ENCODE measurements at places on chromosomes 2 and 18. TPM values are rescaled to one million over a fixed set of nuclear protein-coding genes. Genes with fewer than 3 reads are reported as not detected.

TUBB8B gene
- not detected for total RNA-seq

CROCC2 gene
- 0.12 TPM for total RNA-seq

COL5A2 gene
- 220 TPM for total RNA-seq

SLC19A3 gene
- 2.1 TPM for total RNA-seq

HOXD9 gene
- total RNA-seq = not detected

SERPINB4 gene
- not detected for total RNA-seq

ZBTB7C gene
- total RNA-seq = not detected

EVX2 gene
- not detected for total RNA-seq

ZNF396 gene
- 1.6 TPM for total RNA-seq

ACP1 gene
- total RNA-seq = 63.3 TPM

MGAT4A gene
- total RNA-seq = 4.6 TPM

RAB27B gene
- 1.3 TPM for total RNA-seq

CDKL4 gene
- total RNA-seq = 0.82 TPM

FBXO15 gene
- total RNA-seq = 0.23 TPM

RAB6C gene
- not detected for total RNA-seq

DUSP19 gene
- 3.4 TPM for total RNA-seq

SLC5A7 gene
- not detected for total RNA-seq

LINC00305 gene
- total RNA-seq = not detected

CARF gene
- total RNA-seq = 3.2 TPM

MDH1B gene
- 0.83 TPM for total RNA-seq

SFT2D3 gene
- total RNA-seq = 1.6 TPM

ANKRD30BL gene
- not detected for total RNA-seq

OBSL1 gene
- total RNA-seq = 84.6 TPM

FRZB gene
- total RNA-seq = not detected

GALNT3 gene
- total RNA-seq = 0.08 TPM

ACVR1 gene
- 12.9 TPM for total RNA-seq

RAX gene
- not detected for total RNA-seq

CLEC4F gene
- not detected for total RNA-seq

KIAA2012 gene
- under 0.01 TPM for total RNA-seq

CPO gene
- total RNA-seq = 0.47 TPM

CCDC68 gene
- 2.2 TPM for total RNA-seq

ATP6V1B1 gene
- 0.94 TPM for total RNA-seq

ANKRD29 gene
- total RNA-seq = 0.60 TPM

PDE6D gene
- total RNA-seq = 5.0 TPM

METTL4 gene
- 6.6 TPM for total RNA-seq

TMEM247 gene
- total RNA-seq = not detected

STPG4 gene
- total RNA-seq = 0.23 TPM

RGPD6 gene
- total RNA-seq = 25.5 TPM

SERPINB11 gene
- total RNA-seq = 0.12 TPM

GKN1 gene
- total RNA-seq = not detected

CFC1 gene
- not detected for total RNA-seq

GPR17 gene
- not detected for total RNA-seq

CBLN2 gene
- total RNA-seq = not detected

PRPF40A gene
- total RNA-seq = 107 TPM

COX5B gene
- total RNA-seq = 444 TPM

RAB12 gene
- 49.5 TPM for total RNA-seq

MIB1 gene
- 57.5 TPM for total RNA-seq

CIB4 gene
- total RNA-seq = not detected

RUFY4 gene
- 0.08 TPM for total RNA-seq

DES gene
- total RNA-seq = 0.15 TPM

RAD51AP2 gene
- total RNA-seq = under 0.01 TPM

TBR1 gene
- not detected for total RNA-seq

COLEC11 gene
- 1.1 TPM for total RNA-seq

Data from smooth muscle cell of the coronary artery (primary cell).